Activated gamma-delta T cell treated with anti-CD3 and anti-CD28 coated beads, Interleukin-2, amount 50 U/mL, for 16 hours (primary cell): ENCODE measurements at places on chromosomes 1 and 21.
A peak's percentile ranks its signal among the peaks of the same experiment; 100 is the strongest.

GRCh38 chr21:43318841-43319781, 107.8 kb downstream of the SIK1 start:
- DNase-seq = no peak

- no peak for DNase-seq
These were observed 205.1 kb upstream of the RUNX1 start for GRCh38 chr21:35254006-35254764.

- no peak for DNase-seq
These were observed 89.8 kb downstream of the LRRC53 start for GRCh38 chr1:74422421-74423292.

- DNase-seq = peak; percentile 74
These were observed 29.6 kb upstream of the RNF187 start for GRCh38 chr1:228457396-228458176.

GRCh38 chr1:109619576-109620400, at the start of the genes AMPD2 and GNAT2:
AMPD2 (plus strand) TSS chr1:109619837; CDS start chr1:109621176, 1,339 bp downstream.
GNAT2 (minus strand) TSS chr1:109619616; CDS start chr1:109612870, 6,746 bp downstream.
- peak; percentile 54 for DNase-seq

DNA sequence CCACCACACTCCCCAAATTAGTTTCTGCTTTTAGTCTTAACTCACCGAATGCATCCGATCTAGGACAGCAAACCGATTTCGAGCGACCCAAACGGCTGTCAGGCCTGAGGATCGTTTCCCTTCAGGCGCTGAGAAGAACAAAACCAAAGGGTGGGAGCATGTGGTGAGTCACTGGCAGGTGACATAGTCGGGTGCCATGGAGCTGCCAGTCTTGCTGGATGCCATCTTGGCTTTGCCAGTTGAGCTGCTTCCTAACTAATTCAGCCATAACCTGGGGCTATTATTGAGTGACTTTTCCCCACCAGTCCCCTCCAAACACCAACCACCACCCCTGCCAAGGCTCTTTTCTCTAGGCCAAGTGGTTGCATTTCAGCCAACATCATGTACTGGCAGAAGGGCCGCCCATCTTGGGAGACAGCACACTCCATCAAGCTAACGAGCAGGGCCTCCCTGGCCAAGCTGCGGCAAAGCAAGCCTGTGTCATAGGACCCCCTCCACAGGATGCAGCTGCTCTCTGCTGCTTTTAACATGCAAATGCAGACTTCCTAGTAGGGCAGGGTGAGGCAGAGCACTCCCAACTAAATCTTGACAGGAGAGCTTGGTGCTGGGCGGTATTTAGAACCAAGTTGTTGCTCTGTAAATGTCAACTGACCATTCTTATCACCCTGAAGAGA, 22.3 kb upstream of the PEX19 start:
- DNase-seq = no peak

DNA sequence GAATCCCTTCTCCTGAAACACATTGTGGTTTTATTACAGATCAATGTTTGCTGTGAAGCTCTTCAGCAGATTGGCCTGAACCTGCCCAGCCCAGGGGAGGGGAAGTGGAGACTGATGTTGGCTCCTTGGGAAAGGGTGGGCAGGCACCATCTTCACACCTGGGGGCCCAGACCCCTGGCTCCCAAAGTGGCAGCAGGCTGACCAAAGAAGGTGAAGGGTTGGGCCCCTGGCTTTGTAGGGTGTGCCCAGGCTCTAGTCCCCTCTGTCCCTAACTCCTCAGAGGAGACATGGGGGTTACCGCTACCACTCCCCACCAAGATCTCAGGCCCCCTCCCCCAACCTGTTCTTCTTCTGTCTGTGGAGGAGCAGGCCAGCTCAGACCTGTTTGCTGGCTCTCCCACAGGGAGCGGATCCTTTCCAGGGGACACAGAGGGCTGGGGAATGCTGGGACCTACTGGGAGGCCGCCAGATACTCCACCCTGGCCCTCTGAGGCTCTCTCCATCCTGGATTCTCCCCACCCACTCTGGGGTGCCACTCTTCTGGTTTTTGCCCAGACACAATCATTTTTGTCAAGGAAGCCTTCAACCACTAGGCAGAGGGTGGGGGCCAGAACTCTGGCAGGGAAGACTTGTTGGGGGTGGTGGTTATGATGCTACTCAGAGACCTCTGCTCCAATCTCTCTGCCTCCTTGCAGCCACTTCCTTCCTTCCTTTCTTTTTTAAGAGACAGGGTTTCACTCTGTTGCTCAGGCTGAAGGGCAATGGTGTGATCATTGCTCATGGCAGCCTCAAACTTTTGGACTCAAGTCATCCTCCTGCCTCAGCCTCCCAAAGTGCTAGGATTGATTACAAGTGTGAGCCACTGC, 5.0 kb upstream of the EFNA3 start:
- DNase-seq = no peak

DNA sequence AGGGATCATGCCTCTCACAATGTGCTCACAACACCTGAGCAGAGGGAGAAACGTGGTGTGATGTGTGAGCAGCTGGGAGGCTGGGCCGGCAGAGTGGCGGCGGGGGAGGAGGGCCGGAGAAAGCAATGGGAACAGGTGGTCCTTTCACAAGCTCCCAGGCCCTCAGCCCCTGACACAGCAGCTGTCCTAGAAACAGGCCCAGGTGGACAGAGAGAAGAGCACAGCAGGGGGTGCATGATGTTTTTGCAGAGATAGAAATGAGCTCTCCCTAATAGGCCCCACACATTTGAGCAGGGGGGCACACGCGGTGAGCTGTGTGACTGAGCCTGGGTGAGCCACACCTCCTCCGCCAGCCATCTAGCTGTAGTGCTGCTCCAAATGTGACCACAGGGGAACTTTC, 7.6 kb upstream of the RGS16 start:
- DNase-seq = no peak

GRCh38 chr1:203038217-203038741, 12.0 kb downstream of the PPFIA4 start:
- DNase-seq = no peak

- no peak for DNase-seq
These were observed 95.0 kb downstream of the SLC30A10 start for GRCh38 chr1:219833214-219833815.

- DNase-seq = no peak
These were observed 9.6 kb downstream of the DISC1 start for GRCh38 chr1:231636157-231636556.

- DNase-seq = no peak
These were observed 56.1 kb downstream of the RIPK4 start for GRCh38 chr21:41710823-41711160.

DNA sequence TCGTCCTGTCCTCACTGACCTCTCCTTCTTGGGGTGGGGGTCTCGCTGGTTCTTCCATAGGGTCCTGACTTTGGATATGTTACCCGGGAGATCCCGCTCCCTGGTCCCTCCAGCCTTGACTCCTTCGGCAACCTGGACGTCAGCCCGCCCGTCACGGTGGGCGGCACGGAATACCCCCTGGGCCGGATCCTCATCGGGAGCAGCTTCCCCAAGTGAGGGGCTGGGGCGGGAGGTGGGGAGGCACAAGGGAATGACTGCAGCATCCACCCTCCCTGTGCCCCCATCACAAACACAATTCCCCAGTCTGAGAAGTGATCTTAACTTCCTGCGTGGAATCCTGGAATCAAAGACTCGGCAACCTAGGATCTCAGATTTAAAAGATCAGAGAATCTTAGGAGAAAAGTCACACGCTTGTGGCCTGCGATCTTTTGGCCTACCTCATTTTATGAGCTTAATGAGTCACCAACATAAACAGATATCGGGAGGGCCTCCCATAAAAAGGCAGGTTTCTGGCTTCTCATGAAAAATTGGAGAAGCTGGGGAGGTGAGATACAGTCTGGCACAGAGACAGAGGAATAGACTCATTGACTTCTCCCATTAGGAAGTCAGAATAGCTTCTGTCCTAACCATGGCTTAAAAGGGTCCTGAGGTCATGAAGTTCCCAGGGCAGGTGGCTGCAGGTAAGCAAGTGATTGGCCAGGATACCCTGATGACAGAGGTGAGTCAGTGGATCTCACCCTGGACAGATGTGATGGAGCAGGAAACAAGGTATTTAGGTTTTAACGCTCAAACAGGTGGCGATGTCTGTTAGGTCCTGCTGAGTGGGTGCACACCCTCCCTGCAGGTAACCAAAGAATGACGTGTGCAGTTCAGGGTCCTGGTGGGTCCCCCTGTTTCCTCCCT, 15.9 kb upstream of the PADI3 start:
- no peak for DNase-seq

DNA sequence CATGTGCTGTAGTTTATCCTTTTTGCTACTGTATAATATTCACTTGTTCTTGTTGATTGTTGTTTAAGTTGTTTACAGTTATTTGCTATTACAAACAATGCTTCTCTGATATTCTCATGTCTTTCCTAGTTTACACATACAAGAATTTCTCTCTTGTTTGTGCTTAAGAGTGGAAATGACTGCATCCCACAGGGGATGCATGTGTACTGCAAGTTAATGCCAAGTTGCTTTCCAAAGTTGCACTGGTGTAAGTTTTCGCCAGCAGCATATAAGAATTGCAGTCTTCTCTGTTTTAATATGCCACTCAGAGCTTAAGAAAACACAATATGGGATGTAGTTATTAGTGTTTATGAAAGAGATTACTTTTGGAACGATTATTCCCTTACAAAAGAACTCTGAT, 97.7 kb downstream of the NEK7 start:
- no peak for DNase-seq

- DNase-seq = no peak
These were observed 238.2 kb downstream of the NRIP1 start for GRCh38 chr21:14826630-14827029.

GRCh38 chr21:26972192-26972591, 5.3 kb upstream of the ADAMTS5 start:
- DNase-seq = no peak

DNA sequence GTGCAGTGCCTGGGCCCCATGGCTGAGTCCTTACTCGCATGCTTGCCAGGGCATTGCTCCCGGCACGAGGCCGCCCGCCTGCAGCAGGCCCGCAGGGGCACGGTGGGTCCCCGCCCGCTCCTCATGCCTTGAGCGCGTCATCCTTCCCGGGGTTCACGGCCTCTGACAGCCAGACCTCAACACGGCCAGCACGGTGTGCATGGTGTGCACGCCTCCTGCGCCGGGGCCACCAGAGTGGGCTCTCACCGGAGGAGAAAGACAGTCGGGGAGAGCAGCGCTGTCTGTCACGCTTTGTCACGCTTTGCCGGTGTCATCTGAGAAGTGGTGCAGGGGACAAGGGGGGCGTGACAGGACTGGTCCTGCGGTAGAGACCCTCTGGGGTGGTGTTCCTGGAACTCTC, 11.9 kb upstream of the COL18A1 start:
- no peak for DNase-seq

GRCh38 chr1:2502210-2502609, 24.2 kb downstream of the PANK4 start:
- no peak for DNase-seq

GRCh38 chr1:180854001-180854400, 58.7 kb upstream of the KIAA1614 start:
- DNase-seq = no peak

DNA sequence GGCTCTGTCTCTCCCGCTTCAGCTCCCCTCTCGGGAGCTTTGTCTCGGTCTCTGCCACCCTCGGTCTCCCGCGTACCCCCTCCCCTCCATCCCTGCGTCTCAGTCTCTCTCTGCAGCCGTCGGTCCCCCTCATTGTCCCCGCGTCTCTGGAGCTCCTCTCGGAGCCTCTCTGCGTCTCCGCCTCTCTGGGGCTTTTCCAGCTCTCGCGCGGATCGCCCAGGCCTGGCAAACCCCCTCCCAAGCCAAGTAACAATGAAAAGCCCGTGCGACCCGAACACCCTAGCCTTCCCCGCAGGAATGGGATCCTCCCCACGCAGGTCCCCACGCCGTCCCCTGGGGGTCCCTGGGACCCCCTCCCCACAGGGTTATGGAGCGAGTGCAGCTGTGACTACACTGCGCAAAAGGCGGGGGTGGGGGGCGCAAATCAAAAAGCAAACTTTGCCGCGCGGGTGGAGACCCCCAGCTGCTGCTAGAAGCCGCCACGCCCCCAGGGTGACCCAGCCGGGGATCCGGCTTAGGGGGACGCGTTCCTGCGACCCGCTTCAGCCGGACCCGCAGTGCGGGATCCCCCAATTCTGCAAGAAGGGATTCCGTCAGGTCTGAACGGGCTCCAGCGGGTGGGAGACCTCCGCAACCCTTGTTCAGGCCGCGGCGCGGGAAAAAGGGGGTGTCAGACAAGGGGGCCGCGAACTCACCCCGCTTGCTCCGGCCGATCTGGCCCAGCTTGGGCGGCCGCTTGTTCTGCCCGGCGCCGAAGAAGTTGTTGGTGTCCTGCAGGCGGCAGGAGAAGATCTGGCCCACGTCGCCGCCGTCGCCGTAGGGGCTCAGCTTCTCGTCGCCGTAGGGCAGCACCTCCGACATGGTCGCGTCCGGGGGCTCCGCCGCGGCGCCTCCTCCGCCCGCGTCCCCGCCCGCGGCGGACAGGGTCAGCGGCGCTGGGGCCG, 1.2 kb downstream of the CAMK2N1 start:
- no peak for DNase-seq

DNA sequence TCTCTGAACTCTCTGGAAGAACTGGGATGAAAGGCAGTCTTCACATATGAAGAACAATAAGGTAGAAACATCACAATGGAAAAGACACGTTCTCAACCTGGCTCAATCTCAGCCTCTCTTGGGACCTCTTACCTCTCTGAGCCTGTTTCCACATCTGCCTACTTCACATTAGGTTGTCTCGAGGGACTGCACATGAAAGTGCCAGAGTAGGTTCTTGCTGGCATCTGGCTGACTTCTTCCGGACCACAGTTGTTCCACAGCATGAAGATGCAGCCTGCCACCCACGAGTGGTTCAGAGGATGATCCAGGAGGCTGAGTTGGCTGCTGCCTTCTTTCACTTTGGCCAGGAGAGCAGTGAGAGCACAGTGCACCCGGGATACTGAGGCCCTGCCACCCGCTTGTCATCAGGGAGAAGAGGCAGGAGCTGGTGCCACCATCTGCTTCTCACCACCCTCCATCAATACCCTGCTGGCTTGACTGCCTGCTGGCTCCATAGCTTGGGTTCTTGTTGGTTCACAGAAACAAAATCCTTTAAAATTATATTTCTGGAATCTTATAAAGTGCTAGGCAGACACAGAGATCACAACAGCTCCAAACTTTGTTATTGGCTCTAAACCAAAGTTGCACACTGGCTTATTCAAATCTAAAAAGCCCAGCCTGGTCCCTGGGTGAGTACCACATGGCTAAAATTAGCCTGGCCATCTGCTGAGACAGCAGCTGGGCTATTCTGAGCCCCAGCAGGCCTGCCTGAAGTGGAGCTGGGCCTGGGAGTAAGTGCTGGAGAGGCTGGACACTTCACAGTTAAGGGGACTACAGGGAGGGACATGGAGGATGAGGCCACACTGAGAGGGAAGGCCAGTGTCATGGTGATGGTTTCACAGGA, 46.9 kb upstream of the LIN9 start:
- DNase-seq = no peak

- no peak for DNase-seq
These were observed 4.1 kb upstream of the PCBP3 start for GRCh38 chr21:45639206-45640000.

GRCh38 chr1:13499422-13499821, 14.4 kb downstream of the LRRC38 start:
- no peak for DNase-seq

GRCh38 chr1:31444725-31445448, 31.9 kb downstream of the SERINC2 start:
- DNase-seq = no peak
